ENCODE measurements at places on chromosomes 1 and 21. TPM values are rescaled to one million over a fixed set of nuclear protein-coding genes. Genes with fewer than 3 reads are reported as not detected.
A peak's percentile ranks its signal among the peaks of the same experiment; 100 is the strongest.

The OVAAL gene
- total RNA-seq = not detected

The CASQ1 gene
- total RNA-seq = not detected

The DISP3 gene
- 0.55 TPM for total RNA-seq

The DMRTA2 gene
- not detected for total RNA-seq

The HORMAD1 gene
- 0.25 TPM for total RNA-seq

The LRRIQ3 gene
- 2.7 TPM for total RNA-seq

The NCSTN gene
- 51.5 TPM for total RNA-seq

The GIPC2 gene
- total RNA-seq = 0.09 TPM

The CLCN6 gene
- 9.5 TPM for total RNA-seq

The OR2G2 gene
- not detected for total RNA-seq

The CCDC190 gene
- total RNA-seq = not detected

The HMCN1 gene
- total RNA-seq = not detected

The INPP5B gene
- total RNA-seq = 28.9 TPM

The NKAIN1 gene
- total RNA-seq = not detected

The IVNS1ABP gene
- 116 TPM for total RNA-seq

The PTPRC gene
- total RNA-seq = 564 TPM

The NID1 gene
- total RNA-seq = 0.07 TPM

The DTL gene
- total RNA-seq = 114 TPM

- DNase-seq = no peak
Measured at GRCh38 chr1:214445831-214446614, 105.4 kb downstream of the PTPN14 start.

GRCh38 chr1:67970088-67970487, 80.3 kb downstream of the DIRAS3 start:
- DNase-seq = no peak

GRCh38 chr1:101162736-101163735, 73.8 kb upstream of the S1PR1 start:
- DNase-seq = no peak

- DNase-seq = no peak
Measured at GRCh38 chr1:155339515-155340097, 18.9 kb downstream of the RUSC1 start.

GRCh38 chr1:33473900-33474299, 1.5 kb downstream of the ZSCAN20 start:
- DNase-seq = no peak

GRCh38 chr1:74485622-74486021, 26.8 kb downstream of the LRRC53 start:
- DNase-seq = no peak

GRCh38 chr1:167621780-167622313, 8.2 kb upstream of the RCSD1 start:
- no peak for DNase-seq

- no peak for DNase-seq
Measured at GRCh38 chr21:32368386-32368785, 24.4 kb downstream of the URB1 start.

GRCh38 chr21:18382141-18382540, 21.4 kb downstream of the TMPRSS15 start:
- no peak for DNase-seq

DNA sequence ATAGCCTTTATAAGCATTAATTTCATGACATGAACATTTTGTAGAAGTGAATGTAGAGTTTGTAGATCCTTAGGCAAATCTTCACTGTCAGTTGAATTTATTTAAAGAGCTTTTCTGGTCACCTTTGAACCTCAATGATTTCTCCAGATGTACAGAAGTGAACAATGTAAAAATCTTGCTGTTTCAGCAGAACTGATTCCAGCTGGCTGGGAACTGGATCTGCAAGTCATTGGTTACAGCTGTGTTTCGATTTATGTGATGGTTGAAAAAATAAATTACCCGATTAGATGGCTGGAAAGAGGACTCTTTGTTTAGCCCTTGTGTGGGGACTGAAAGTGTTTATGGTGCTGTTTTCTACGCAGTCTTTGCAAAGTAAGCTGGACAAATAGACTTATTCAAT, 849.8 kb downstream of the USP25 start:
- no peak for DNase-seq

- no peak for DNase-seq
Measured at GRCh38 chr1:230861489-230861888, 6.8 kb downstream of the C1orf198 start.

GRCh38 chr21:15095326-15095725, 30.5 kb upstream of the NRIP1 start:
- no peak for DNase-seq

DNA sequence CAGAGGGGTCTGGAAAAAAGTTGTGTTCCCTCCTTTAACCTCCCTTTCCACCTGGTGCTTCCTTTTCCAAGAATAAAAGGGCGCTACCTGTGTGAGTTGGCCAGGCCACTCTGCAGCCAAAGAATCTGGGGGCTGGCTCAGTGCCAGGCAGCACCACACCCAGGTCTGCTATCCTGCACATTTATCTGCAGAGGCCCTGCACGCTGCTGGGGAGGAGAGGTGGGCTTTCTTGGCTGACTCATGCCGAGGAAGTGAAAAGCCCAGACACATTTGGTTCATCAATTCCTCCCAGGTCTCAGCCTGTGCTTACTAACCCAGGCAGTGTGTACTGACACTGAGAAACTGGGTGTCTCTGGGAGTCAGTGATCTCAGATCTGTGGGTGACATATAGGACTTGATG, 79.8 kb upstream of the F3 start:
- DNase-seq = no peak

GRCh38 chr1:155318082-155318481, 2.6 kb upstream of the RUSC1 start:
- DNase-seq = no peak

- no peak for DNase-seq
Measured at GRCh38 chr21:21997390-21998333, 999.5 kb downstream of the NCAM2 start.

- no peak for DNase-seq
Measured at GRCh38 chr1:34591751-34592629, 162.9 kb upstream of the GJB5 start.

- no peak for DNase-seq
Measured at GRCh38 chr1:33819290-33819912, 44.5 kb upstream of the HMGB4 start.

DNA sequence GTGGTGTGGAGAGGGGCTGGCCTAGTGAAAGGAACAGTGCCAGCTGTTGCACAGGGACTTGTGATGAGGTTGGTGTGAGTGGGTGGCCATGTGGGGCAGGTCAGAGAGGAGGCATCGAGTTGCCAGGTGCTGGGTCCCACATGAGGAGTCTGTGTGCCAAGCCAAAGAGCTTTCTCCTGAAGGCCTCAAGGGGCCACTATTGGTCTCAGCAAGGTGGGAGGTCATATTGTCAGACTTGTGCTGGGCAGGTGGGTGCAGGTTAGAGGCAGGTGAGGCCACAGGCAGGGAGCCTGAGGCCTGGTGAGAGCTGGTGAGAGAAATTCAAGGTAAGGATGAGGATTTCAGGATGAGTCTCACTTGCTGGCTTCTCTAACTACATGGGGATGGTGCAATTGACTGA, 256.8 kb downstream of the DISC1 start:
- no peak for DNase-seq

GRCh38 chr1:9238134-9238533, 3.6 kb downstream of the H6PD start:
- DNase-seq = no peak

DNA sequence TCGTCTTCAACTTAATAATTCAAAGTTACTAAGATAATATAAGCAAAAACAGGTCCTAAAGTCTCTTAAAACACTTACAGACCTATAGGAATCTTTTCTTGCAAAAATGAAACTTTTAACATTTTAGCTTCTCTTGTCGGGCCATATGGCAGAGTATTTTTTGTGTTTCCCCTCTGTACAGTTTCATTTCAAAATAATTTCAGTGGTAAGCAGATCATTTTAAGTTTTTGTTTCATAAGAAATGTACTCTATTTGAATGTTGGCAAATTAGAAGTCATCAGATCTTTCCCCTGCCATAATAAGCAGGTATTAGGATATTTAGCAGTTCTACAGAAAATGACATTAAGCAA, 37.9 kb downstream of the RGL1 start:
- no peak for DNase-seq

DNA sequence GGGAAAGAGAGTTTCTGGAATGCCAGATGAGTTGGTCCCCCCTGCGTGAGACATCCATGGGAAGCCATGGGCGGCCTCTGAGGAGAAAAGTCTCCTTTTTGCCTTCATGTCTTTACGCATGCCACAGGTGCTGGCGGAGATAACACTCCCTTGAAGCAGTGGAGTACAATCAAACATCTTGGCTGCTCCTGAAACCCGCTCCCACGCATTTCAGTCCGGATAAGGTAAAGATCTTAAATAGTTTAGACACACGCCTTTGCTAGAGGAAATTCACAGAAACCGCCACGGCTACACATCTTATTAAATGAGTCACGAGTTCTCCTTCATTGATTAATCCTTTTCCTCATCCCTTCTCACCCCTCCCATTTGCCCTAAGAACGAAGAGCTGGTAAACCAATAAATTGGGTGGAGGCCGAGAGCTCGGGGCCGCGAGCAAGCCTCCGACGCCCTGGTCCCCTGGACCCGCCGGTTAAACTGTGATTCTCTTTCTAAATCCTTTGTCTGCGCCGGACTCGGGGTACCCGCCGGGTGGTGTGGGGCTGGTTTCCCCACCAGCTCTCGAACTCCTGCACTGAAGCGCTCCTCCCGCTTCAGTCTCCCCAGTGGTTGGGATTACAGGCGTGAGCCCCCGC, 6.6 kb upstream of the ZNF669 start:
- peak; percentile 73 for DNase-seq

GRCh38 chr1:100721526-100722207, 2.1 kb downstream of the VCAM1 start:
- DNase-seq = no peak

- DNase-seq = no peak
Measured at GRCh38 chr1:245860657-245861544, 646.2 kb downstream of the SMYD3 start.

DNA sequence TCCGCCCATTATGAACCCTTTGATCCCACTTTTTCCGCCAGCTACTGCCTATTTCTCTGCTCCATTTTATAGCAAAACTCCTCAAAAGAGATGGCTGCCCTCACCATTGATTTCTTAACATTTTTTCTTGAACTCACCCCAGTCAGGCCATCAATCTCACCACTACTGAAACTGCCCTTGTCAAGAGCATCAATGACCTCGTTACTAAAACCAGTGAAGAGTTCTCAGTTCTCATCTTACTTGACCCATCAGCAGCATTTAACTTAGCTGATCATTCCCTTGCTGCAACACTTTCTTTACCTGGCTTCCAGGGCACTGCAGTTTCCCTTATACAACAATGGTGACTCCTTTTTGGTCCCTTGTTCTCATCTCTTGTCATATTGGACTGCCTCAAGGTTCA, 35.2 kb upstream of the FASLG start:
- DNase-seq = no peak

DNA sequence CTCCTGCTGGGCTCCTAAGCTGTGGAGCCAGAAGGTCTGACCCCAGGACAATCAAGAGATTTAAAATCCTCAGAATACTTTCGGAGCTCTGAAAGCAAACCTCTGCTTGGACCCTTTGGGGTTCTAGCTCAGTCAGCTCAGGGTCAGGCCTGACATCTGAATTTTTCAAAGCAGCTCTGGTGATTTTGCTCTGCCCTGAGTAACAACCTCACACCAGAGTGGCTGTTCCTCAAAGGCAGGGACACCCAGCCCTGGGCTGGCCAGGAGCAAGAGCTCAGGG, 11.9 kb downstream of the SLC1A7 start:
- no peak for DNase-seq

- DNase-seq = no peak
Measured at GRCh38 chr21:23218667-23219066, 2220.5 kb downstream of the NCAM2 start.

GRCh38 chr1:35111106-35111505, 31.9 kb downstream of the ZMYM1 start:
- no peak for DNase-seq
